NCI-H2081 treated with DMSO at 0.1 percent for 48 hours (cell line): ENCODE measurements at places on chromosomes 6 and 20.

GRCh38 chr6:34457742-34458735, 7.8 kb upstream of the PACSIN1 start:
- no peak for DNase-seq

DNA sequence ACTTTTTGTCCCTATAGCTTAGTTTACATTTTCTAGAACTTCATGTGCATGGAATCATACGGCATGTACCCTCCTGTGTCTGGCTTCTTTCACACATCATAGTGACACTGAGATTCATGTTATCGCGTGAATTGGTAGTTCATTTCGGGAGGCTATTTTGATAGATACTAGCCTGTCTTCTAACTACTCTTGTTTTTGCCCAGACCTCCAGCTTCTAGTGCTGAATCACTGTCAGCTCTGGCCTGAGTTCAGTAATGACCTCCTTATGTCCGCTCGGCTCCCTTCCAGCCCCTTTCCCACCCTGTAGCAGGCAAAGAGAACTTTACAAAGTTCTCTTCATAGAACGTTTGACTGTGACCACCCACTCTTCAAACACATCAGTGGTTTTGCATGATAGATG, 14.1 kb downstream of the MYBL2 start:
- DNase-seq, result no peak

DNA sequence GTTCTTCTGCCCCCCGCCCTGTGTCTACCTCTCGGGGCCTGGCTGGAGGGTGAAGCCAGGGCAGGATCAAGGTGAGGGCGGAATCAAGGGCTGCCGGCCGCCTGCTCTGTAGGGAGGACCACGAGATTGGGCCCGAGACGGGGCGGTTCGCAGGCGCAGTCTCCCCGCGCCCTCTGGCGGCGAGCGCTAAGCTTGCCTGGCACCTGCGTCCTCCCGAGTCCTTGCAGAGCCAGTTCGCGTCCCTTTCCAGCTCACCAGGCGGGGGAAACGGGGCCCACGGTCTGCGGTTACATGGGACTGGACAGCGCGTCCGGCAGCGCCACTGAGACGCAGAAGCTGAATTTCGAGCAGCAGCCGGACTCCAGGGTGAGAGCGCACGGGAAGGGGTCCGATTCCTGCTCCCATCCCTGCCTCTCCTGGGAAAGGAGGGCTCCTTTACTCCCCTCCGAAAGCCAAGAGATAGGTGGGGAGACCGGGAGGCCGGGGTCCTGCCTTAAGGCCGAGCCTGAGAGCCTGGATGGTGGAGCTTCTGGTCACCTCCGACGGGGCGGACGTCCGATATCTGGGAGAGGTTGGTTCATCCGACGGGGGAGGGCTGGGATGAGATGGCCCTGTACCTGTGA, 3.6 kb upstream of the MATN4 start:
- no peak for DNase-seq

DNA sequence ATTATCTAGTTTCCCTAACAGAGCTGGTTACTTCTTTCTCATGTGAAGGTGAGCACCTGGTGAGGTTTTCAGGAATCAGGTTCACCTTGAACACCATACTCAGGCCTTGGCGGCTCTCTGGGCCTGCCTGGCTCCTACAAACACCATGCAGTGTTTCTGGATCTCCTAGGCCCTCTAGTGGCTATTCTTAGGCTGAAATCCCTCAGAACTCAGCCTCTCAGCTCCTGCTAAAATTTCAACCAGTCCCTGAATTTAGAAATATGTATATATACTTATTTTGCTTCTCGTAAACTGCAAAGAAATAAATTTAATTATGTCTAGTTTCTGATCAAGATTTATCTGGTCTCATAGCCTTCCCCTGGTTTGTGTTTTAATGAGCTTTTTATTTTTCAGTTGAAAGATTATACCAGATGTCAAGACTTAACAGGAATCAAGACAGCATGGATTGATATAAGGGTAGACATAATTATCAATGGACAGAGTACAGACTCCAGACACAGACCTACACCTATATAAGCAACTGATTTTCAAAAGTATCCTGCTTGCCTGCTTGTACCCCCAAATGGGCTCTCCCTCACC, 55.9 kb downstream of the ANKEF1 start:
- no peak for DNase-seq

DNA sequence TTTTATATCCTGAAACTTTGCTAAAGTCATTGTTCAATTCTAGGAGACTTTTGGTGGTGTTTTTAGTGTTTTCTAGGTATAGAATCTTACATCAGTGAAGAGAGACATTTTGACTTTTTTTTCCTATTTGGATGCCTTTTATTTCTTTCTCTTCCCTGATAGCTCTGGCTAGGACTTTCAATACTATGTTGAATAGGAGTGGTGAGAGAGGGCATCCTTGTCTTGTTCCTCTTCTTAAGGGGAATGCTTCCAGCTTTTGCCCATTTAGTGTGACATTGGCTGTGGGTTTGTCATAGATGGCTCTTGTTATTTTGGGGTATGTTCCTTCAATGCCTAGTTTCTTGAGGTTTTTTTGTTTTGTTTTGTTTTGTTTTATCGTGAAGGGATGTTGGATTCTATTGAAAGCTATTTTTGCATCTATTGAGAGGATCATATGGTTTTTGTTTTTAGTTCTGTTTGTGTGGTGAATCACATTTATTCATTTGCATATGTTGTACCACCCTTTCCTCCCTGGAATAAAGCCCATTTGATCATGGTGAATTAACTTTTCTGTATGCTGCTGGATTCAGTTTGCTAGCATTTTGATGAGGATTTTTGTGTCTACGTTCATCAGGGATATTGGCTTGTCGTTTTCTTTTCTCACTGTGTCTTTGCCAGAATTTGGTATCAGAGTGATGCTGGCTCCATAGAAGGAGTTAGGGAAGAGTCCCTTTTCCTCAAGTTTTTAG, 540.1 kb upstream of the FLRT3 start:
- no peak for DNase-seq

DNA sequence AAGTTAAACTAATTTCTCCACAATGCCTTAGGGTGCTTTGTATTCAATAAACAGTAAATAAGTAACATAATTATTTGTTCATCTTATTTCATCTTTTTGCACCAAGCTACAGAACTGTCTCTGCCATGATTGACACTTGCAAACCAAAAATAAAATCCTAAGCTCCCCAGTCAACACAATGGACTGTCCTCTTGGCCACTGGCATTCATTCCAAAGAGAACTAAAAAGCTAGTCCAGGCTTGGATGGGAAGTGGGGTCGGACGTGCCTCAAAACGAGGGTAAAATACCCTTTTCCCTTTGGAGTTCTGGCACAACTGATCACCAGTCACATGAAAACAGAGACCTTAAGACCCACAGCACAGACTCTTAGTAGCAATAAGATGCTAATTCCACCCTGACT, 66.4 kb upstream of the THBS2 start:
- no peak for DNase-seq

- DNase-seq, result no peak
Measured at GRCh38 chr6:139395891-139396301, 21.4 kb upstream of the CITED2 start.

- no peak for DNase-seq
Measured at GRCh38 chr6:16676978-16677377, 84.3 kb downstream of the ATXN1 start.

GRCh38 chr6:33822575-33823395, 19.0 kb upstream of the MLN start:
- no peak for DNase-seq

- DNase-seq, result no peak
Measured at GRCh38 chr6:26382121-26382520, 787 bp upstream of the BTN2A2 start.

GRCh38 chr6:155599561-155599960, 143.9 kb upstream of the NOX3 start:
- no peak for DNase-seq

DNA sequence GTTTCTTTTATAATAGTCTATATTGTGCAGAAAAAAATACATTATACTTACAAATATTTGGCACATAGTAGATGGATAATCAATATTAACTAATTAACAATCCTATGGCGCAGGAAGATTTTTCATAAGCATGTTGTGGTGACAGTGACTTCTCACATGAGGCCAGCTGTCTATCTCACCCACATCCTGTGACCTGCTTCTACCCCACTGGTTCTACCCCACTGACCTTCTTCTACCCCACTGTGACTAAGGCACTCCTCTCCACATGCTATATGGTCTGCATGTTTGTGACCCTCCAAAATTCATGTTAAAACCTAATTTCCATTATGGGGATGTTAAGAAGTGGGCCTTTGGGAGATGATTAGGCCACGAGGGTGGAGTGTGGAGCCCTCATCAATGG, 394.8 kb upstream of the AGPAT4 start:
- no peak for DNase-seq

GRCh38 chr6:115443825-115444478, 616.7 kb downstream of the FRK start:
- DNase-seq, result no peak

GRCh38 chr6:156256161-156256560, 521.0 kb upstream of the ARID1B start:
- no peak for DNase-seq

DNA sequence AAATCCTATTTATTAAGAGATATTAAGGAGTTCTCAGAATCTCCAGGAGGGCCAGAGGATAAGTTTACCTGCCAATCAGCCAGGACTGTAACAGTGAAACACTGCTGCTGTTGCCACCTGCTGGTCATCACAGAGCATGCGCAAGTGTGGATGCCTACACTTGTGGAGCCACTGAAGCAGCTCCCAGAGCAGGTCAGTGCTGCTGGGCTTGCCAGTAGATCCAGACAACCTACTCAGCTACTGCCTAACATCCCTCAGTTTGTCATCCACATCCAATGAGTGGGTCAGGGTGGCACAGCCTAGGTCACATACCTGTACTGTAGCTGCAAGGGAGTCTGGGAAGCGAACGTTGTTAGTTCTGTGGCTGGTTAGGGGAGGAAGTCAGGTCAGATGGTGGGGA, 18.3 kb upstream of the NHSL1 start:
- no peak for DNase-seq

- no peak for DNase-seq
Measured at GRCh38 chr6:2194643-2195042, 50.8 kb downstream of the GMDS start.
